ENCODE measurements at places on chromosomes 5 and 9.

DNA sequence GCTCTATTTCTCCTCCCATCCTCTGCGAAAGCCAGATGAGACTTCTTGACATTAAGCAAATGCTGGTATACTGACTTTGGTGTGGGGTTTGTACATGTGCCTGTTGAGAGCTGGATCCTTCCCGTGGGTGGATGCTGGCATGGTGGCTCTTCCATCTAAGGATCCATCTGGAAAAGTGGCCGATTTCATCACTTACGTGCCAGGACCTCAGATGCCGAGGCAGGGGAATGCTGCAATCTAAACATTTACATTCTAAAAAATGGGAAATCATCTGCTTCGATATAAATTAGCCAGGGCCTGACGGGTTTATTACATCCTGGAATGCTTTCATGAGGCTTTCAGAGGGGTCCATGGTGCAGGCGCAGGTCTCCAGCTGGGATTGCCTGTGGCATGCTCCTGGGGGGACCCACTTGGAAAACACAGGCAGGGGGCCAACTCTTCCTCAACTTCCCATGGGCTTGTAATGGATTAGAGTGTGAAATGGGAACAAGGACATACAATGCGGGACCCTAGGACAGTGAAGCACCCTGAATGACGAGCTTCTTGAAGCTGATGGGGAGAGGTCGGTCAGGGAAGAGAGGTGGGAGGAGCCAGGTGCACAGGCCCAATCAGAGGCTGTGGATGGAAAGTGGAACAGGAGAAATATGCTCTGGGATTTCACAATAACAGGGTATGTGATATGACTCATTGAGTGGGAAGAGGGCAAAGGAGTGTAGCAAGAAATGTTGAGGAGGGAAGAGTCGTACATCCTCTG lies 105.5 kb upstream of the PITX1 start:
- no peak for DNase-seq

DNA sequence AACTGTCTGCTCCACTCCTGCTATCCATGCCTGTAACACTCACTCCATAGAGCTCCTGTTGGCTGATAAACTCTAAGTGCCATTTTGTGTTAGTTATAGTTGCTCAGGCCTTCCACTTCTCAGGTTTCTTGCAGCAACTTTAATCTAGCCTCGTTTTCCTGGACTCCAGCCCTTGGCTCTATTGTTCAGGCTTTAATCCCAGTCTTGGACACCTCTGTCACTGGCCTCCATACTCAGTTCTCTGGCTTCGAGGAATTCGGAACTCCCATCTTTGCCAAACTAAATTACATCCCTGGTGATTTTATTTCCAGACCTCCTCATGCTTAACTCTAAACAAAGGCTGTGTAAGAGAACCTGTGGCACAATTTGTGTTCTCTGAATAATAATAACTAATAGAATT lies 39.8 kb downstream of the EMB start:
- DNase-seq = no peak

- DNase-seq = no peak
Observed at GRCh38 chr9:137174722-137175293, 3.0 kb upstream of the TMEM210 start.

- peak; percentile 2 for DNase-seq
Observed at GRCh38 chr5:89313804-89314588, 431.0 kb upstream of the MEF2C start.

GRCh38 chr5:122153774-122154173 lies 24.4 kb downstream of the ZNF474 start:
- DNase-seq = no peak

DNA sequence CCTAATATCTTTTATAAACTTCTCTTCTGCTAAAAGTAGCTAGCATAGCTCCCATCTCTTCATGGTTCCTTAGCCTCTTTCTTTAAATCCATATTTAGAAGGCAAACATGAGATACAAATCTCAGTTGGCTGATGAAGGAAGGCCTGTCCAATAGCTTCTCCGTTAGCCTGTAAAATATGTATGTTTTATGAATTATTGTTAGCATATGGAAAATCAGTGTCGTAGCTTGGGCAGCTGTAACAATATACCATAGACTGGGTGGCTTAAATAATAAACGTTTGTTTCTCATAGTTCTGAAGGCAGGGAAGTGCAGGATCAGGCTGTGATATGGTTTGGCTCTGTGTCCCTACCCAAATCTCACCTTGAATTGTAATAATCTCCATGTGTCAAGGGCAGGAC lies 63.8 kb downstream of the PBX3 start:
- DNase-seq = no peak

GRCh38 chr5:147555176-147555575 lies 45.3 kb upstream of the DPYSL3 start:
- no peak for DNase-seq

Measured in CD4-positive, alpha-beta T cell treated with Interleukin-2 at 100 ng/mL for 4 hours (primary cell).